Activated CD4-positive, alpha-beta T cell treated with anti-CD3 and anti-CD28 coated beads, Interleukin-10, Interleukin-2, amounts not matched to agents 100 ng/mL and 50 ng/mL, durations not matched to agents 16 hours and 8 hours (primary cell): ENCODE measurements at places on chromosomes 6 and 20.

- DNase-seq, result peak; percentile 34
Measured at GRCh38 chr6:147508042-147508865, at the start of gene SAMD5. Gene SAMD5 (plus strand): TSS chr6:147508690. CDS start chr6:147508929, 239 bp downstream.

- DNase-seq, result no peak
Measured at GRCh38 chr6:104987218-104987617, 30.3 kb downstream of the LIN28B start.

DNA sequence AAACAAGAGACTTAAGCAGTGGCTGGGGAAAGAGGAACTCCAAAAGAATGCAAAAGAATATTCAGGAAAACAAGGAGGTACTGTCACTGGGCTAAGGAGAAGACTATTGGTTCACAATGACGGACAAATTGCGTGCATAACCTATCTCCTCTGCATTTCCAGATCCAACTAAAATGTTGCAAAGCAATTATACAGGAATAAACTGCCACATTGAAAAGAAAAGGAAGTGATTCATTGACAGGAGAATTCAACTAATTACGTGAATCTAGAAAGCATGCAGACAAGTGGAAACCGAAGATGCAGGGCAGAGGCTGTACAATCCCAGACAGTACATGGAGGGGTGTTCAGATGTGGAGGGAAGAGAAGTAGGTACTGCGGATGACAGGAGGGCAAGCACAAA is 152.8 kb upstream of the RIPOR2 start:
- DNase-seq, result no peak

DNA sequence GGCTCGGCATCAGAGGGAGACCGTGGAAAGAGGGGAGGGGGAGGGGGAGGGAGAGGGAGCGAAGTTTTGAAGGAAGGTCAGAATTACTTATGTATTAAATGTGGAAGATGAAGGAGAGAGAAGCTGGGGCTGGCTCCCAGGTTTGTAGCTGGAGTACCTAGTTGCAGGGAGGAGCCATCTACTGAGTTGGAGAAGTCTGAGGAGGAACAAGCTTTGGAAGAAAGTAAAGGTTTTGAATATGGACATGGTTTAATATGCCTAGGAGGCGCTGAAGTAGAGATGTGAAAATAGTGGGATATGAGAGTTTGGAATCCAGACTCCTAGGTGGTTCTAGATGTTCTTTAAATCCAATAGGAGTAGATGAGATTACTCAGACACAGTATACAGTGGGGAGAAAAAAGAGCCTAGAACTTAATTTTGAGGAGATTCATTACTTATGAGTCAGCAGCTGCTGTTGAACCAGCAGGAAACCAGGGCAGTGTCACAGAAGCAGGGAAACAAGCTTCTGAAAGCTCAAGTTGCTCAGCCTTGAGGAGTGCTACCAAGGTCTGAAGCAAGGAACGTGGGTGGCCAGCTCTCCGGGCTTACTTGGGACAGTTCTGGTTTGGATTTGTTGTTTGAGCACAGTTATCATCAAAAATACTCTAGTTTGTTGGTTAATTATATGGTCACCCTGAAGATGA is 149.3 kb downstream of the UTRN start:
- DNase-seq, result no peak

GRCh38 chr6:156630613-156631302 is 146.4 kb upstream of the ARID1B start:
- DNase-seq, result no peak

DNA sequence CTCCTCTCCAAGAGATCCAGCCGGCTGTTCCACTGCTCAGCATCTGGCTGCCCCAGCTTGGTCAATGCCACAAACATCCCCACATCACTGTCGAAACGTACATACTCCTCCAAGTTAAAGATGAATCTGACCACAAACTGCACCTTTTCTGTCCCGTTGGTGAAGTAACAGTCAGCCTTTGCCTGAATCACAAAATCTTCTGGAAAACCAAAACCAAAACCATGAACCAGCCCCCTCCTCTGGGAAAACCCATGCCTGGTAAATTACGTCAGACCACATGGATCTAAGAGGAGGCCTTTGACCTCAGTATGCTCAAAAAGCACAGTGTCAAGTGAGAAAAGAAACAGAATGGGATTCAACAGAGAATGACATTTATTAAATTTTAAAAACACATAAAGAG is 1.7 kb downstream of the HLA-DOB start:
- DNase-seq, result no peak

DNA sequence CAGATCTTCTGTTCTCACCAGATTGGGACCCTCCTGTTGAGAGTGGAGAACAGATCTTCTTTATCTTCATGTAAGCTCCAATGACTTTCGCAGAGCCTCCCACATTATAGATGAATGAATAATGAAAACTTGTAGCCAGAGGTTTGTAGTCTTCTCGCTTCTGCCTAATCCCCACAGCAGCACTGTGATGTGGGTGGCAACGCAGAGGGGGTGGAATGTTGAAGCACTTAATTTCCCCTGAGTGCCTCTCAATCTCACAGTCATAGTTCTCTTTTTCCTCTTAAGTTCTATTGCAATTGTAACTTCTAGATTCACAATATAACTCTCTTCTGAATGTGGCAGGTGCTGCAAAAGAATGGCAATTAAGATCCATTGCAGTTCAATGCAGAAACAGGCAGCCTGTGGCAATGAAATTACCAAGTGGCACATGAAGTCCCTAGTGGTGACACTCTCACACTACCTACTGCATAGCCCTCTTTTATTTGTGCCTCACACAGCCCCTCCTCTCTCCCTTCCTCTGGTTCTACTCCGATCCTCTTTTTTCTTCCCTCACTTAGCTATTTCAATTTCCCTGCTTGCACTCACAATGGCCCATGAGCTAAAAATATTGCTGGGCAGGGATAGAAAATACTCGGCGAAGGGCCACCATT is 281.9 kb downstream of the UBE3D start:
- no peak for DNase-seq

- DNase-seq, result peak; percentile 38
Measured at GRCh38 chr6:84428300-84428907, 201.0 kb upstream of the CEP162 start.

DNA sequence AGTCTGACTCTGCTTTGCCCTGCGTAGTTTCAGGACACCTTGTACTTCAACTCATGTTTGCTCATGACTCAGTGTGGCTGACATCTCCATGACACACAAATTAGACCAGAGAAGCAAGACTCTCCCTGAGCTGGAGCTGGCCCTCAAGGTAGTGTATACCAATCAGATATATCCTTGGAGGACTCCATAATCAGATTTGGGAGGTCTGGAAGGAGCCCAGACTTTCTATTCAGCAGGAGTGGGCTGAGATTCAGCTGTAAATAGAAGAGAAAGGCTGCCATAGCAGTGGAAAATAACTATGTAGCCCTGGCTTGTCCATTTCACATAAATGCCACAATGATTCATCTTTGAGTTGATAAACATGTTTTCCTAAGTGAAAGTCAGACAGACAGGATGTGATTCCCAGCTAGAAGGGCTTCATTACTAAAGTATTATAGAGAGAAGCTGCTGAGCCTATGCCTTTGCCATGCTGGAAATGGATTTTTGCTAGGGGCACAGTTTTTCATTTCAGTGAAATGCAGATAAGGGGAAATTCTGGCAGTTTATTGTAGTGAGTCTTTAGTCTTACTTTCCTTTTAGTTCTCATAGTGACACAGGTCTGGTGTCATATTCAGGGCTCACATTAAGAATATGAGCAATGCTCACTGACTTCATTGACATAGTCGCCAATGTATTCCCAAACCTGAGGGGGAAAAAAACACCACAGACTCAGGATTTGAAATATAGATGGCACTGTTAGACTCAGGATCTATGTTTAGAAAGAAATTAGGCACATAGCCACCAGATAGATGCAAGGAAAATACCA is 95.3 kb downstream of the CLVS2 start:
- no peak for DNase-seq

DNA sequence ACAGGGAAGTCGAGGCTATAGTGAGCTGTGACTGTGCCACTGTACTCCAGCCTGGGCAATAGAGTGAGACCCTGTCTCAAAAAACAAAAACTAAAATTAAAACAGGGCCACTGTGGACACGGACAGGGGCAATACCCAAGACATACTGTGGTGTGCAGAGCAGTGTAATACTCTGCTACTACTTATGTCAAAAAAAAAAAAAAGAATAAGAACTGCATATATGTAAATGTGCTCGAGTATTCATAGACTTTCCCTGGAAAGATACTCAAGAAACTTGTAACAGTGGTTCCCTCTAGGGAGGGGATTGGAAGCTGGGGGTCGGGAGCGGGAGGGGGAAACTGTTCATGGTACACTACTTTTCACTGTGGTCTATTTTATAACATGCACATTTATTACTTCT is 15.9 kb downstream of the SPDEF start:
- no peak for DNase-seq

- peak; percentile 85 for DNase-seq
Measured at GRCh38 chr6:106512048-106512967, 117.0 kb downstream of the RTN4IP1 start.

GRCh38 chr6:39773782-39774181 is 18.4 kb upstream of the DAAM2 start:
- no peak for DNase-seq

DNA sequence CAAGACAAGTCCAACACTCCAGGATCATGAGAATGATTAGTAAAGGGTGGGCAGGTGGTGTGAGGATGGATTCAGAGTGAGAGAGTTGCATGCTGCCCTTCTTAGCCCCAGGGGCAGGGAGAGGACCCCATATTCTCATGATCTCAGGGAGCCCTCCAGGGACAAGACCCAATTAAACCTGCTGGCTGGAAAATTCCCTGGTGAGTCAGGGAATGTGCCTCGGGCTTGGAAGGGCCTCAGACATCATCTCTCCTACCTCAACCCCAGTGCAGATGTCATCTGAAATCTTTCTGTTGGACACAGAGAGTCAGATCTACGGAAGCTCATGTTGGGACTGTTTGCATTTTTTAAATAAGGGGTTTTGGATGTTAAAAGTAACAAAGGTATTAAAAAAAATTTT is 9.2 kb upstream of the SIRPD start:
- no peak for DNase-seq

GRCh38 chr6:13695252-13695651 is 16.4 kb downstream of the RANBP9 start:
- DNase-seq, result no peak

- no peak for DNase-seq
Measured at GRCh38 chr6:128271527-128271926, 248.9 kb downstream of the PTPRK start.

GRCh38 chr6:1040393-1040792 is 271.5 kb upstream of the FOXQ1 start:
- DNase-seq, result no peak

GRCh38 chr6:68677058-68677457 is 42.0 kb downstream of the ADGRB3 start:
- no peak for DNase-seq

DNA sequence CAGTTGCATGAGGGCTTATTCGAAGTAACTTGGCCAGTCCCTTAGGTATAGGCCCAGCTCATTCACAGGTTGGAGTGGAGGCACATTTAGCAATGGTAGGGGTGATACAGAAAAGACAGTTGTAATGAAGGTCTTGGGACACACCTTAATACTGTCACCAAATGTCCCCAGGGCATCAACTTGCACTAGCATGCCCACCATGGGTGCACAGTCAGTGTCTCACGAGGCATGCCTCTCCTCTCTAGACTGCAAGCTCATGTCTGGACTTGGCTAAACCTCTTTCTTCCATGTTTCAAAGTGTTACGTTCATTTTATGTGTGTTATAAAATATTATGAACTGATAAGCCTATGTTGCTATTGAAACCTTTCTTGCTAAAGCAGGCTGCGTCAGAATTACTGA is 124.0 kb upstream of the ECI2 start:
- DNase-seq, result no peak

GRCh38 chr20:16284385-16285100 is 288.7 kb downstream of the KIF16B start:
- DNase-seq, result no peak

GRCh38 chr6:28838634-28839442 is 84.9 kb downstream of the TRIM27 start:
- peak; percentile 95 for DNase-seq

DNA sequence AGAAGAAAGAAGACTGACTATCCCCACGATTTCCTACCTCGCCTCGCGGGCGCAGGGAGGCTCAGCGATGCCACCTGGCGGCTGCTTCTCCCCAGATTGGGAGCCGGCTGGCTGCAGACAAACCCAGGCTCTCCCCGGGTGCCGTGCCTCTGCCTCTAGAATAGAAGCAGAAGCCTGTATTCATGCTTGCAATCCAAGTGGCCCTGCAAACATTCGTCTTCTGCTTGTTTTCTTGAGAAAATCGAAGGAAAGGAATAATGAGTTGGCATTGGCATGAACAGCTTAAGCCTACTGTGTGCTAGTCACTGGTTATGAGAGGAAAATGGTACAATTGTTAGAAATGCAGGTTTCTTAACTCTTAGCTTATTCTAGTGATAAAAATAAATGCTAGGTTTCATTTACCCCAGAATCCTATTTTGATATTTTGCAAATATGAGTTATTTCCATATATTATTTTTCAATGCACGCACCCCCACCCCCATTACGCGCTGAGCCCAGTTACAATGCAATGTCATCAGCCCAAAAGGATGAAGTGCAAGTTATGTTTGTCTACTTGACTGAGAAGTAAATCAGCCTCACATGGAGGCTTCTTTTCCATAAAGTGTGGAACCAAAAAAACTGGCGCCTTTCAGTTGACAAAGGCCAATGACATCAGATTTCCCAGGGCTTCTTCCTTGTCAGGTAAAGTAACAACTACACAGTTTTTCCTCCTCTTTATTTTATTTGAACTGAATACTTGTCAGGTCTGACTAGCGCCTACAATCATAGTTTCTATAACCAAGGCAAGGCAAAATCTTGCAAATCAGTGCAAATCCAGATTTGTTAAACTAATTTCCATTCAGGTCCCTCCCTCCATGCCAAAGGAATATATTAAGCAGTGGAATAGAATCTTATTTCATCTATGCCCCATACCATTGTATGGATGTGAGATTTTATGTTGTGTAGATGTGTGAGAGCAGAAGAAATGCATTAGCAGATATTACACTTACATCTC is 3.9 kb upstream of the SOX4 start:
- peak; percentile 87 for DNase-seq

- DNase-seq, result no peak
Measured at GRCh38 chr6:108622641-108623298, 62.1 kb downstream of the FOXO3 start.

DNA sequence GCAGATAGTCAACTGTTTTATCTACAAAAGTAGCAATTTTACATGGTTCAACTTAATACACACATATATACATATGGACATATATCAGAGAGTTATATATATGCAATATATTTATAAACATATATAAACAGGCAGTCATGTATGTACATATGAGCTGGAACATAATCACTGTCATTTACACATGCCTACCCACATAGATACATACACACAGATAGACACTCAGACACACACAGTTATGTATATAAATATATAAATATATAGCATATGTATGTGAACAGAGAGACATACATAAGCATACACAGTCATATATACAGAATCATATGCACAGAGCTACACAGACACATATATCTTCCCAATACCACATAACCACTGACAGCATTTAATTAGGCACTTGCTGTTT is 2.2 kb downstream of the WFDC5 start:
- no peak for DNase-seq
